Cardiac fibroblast (primary cell): ENCODE measurements at places on chromosomes 2 and 18.

DNA sequence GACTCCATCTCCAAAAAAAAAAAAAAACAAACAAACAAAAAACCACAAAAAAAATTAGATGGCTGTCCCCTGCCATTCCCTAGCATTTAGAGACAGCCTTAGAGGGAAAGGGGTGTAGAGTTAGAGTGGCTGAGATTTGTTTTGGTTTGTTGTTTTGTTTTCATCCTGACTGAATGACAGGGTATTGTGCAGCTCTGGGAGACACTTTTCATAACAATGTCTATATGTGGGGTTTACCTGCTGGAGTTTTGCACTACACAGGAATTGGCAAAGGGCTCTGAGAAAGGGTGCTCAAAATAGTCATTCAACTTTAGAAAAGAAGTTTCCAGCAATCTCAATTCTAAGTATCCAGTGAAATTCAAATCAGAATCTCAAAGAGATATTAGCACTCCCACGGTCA, 732.5 kb upstream of the CHAC2 start:
- no peak for DNase-seq

- no peak for DNase-seq
These were observed 1.4 kb downstream of the MBD2 start for GRCh38 chr18:54222922-54223567.

GRCh38 chr18:68152770-68153169, 562.1 kb downstream of the TMX3 start:
- DNase-seq = no peak

DNA sequence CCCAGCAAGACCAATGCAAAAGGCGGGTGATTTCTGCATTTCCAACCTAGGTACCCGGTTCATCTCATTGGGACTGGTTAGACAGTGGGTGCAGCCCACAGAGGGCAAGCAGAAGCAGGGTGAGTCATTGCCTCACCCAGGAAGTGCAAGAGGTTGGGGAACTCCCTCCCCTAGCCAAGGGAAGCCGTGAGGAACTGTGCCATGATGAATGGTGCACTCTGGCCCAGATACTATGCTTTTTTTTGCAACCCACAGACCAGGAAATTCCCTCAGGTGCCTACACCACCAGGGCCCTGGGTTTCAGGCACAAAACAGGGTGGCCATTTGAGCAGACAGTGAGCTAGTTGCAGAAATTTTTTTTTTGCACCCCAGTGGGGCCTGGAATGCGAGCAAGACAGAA, 662.6 kb upstream of the ACVR2A start:
- DNase-seq = no peak

GRCh38 chr2:188766471-188766856, 207.7 kb upstream of the COL3A1 start:
- peak; percentile 48 for DNase-seq

- DNase-seq = no peak
These were observed 1.4 kb upstream of the BCL2 start for GRCh38 chr18:63320975-63321265.

- no peak for DNase-seq
These were observed 20.2 kb upstream of the GTF2A1L start for GRCh38 chr2:48597492-48597891.

- DNase-seq = no peak
These were observed 2.4 kb downstream of the GLS start for GRCh38 chr2:190882856-190883582.

DNA sequence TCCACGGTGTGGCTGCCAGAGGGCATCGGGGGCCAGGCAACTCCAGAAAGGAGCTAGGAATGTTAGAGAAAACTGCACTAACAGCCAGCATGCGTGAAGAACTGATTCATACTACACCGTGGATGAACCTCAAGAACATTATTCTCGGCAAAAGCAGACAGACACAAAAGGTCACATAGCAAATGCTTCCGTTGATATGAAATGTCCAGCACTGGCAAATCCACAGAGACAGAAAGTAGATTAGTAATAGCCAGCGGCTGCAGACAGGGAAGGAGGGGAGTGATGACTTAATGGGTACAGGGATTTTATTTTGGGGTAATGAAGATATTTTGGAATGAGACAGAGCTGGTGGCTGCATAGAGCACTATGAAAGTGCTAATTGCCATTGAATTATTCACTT, 37.4 kb downstream of the SCTR start:
- DNase-seq = peak; percentile 82

DNA sequence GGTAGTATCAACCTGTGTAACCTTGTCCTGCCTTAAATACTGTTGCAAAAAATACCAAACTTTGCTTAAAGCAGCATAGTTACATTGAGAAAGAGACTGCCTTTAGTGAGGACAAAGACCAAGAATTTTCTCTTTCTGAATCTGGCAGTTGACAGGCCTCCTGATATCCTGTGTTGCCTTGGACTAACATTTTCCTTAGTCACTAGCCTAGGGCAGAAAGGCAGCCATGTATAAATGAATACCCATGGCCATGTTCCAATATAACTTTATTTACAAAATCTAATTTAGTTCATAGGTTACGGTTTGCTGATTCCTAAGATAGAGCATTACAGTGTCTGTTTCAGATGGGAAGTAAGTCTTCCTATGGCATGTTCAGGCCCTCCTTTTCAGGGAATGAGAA, 895.4 kb downstream of the CNTNAP5 start:
- DNase-seq = no peak

GRCh38 chr2:7907041-7907440, 774.8 kb upstream of the ID2 start:
- DNase-seq = no peak

DNA sequence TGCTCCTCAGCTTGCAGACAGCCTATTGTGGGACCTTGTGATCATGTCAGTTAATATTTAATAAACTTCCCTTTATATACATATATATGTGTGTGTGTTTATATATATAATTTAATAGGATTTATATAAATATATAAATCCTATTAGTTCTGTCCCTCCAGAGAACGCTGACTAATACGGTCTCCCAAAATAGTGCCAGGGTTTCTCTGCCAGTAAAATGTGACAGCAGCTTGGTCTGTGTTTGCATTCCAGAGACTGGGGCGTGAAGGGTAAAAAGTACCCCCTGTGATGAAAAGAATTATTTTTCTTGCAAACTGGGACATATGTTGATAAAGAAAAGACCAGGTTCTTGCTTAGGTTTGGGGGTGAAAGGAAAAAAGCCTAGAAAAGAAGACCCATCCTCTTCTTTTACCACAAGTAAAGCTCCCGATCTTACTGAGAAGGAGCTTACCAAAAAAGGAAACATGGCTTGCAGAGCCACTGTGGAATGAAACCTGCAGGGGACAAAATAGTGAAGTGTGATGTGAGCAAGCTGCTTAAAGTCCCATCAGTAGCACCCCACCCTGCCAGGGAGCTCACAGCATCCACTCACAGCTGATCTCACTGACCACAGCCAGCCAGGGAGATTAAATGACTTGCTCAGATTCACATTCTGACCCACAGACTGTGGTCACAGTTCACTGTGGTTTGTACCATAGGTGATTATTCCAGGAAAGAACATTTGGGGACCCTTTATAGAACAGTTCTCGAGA, 110.9 kb upstream of the RMP24 start:
- peak; percentile 31 for DNase-seq

DNA sequence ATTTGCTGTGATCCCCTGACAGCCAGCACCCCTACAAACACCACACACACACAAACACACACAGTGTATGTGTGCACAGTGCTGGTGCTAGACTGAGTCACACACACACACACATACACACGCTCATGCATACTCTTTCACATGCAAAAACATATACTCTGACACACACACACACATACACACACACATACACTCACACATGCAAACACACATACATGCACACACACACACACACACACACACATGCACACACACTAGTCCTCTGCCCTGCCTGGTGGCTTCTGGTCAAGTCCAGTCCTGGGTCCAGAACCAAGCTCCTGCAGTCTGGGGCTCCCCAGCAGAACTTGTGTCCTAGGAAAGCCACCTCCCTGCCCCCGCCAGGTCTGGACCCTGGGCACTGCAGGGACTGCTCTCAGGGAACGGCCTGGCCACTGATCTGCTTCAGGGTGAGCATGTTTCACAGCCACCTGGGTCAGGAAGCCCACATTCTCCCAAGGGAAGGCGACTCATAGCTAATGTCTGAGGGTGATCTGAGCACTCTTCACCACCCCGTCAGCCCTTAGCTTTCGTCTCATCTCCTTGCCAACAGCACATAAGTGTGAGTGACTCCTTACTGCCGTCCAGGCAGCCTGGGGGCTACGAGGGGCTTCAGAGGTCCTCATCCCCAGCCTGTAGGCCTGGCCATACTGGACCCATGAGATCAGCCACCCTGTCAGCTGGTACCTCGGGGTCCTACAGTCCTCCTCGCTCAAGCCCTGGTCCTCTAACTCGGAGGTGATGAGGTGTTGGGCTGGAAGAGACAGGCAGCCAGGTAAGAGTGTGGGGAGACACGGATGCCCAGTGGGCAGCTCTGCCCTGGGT, 88.1 kb downstream of the MCFD2 start:
- DNase-seq = peak; percentile 94

DNA sequence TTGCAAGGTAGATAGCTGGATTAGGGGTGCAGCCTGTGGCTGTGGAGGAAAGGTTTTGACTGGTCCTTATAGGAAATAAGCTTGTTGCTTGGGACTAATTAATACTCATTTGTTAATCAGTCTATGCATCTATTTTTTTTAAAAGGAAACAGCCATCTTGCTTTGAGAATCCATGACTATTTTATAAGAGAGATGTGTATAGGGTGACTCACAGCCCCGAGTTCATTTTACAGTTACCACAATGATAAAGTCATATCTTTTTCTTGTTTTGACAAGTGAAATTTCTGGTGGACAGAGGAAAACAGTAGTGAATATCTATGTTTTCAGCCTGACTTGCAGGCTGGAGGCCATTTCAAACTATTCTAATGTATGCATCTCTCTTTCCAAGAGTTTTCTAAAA, 193.5 kb upstream of the CCDC68 start:
- DNase-seq = peak; percentile 12

GRCh38 chr2:238160206-238161129, 1.7 kb downstream of the ERFE start:
- DNase-seq = peak; percentile 74
